ENCODE measurements at places on chromosomes 6 and 20. TPM values are rescaled to one million over a fixed set of nuclear protein-coding genes. Genes with fewer than 3 reads are reported as not detected.

HNF4A gene
- total RNA-seq = 18.8 TPM

SULF2 gene
- total RNA-seq = 21.6 TPM

VWA7 gene
- total RNA-seq = 1.7 TPM

LY6G6C gene
- not detected for total RNA-seq

TXNDC5 gene
- total RNA-seq = 138 TPM

BTN1A1 gene
- not detected for total RNA-seq

ARMC12 gene
- total RNA-seq = 0.62 TPM

JPH2 gene
- total RNA-seq = 6.0 TPM

PPIL6 gene
- 2.9 TPM for total RNA-seq

TP53TG5 gene
- total RNA-seq = not detected

ANGPT4 gene
- total RNA-seq = 0.02 TPM

ACSS1 gene
- 17.1 TPM for total RNA-seq

Measured in A549 treated with Hydrocortisone at 1 μM for 4 hours (cell line).